ENCODE measurements at places on chromosomes 16 and 17.

DNA sequence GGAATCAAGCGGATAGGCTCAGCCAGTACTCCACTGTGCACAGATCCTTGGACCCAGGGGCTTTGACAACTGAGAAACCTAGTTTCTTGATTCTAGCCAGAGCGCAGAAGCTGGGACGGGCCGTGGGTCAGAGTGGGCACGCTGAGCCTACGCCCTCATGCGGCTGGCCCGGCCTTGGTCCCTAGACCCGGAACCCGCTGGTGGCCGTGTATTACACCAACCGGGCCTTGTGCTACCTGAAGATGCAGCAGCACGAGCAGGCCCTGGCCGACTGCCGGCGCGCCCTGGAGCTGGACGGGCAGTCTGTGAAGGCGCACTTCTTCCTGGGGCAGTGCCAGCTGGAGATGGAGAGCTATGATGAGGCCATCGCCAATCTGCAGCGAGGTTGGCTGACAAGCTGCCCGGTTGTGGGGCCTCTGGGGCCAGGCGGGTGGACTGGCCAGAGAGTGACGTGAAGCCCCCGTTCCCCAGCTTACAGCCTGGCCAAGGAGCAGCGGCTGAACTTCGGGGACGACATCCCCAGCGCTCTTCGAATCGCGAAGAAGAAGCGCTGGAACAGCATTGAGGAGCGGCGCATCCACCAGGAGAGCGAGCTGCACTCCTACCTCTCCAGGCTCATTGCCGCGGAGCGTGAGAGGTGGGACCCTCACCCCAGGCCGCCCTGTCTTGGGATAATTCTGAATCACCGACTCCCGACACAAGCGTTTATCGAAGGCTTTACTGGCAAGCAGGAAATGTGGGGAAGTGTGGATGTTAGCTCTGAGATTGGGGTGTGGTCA, 946 bp downstream of the STUB1 start:
- no peak for DNase-seq

DNA sequence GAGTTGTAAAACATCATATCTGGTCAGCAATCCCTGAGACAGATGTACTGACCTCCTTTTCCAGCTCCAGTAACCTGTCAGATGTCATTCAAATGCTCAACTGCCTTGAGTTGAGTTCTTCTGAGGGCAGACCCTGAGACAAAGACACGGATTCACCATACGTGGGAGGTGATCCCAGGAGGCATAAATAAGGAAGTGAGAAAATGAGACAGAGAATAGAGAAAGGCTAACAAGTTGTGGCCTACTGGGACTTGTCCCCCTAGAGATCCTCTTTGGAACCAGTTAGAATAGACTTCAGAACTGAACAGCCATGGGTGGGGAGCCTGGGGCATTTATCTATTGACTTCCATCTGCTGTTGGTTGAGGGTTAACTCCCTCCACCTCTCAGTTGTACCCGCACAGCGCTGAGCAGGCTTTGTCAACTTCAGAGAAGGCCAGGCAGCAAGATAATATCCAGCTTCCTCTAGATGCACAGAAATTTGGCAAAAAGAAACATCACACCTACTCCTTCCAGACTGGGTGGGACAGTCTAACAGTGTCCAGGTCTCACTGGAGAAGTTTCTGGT, 123.0 kb upstream of the DYNLRB2 start:
- no peak for DNase-seq

DNA sequence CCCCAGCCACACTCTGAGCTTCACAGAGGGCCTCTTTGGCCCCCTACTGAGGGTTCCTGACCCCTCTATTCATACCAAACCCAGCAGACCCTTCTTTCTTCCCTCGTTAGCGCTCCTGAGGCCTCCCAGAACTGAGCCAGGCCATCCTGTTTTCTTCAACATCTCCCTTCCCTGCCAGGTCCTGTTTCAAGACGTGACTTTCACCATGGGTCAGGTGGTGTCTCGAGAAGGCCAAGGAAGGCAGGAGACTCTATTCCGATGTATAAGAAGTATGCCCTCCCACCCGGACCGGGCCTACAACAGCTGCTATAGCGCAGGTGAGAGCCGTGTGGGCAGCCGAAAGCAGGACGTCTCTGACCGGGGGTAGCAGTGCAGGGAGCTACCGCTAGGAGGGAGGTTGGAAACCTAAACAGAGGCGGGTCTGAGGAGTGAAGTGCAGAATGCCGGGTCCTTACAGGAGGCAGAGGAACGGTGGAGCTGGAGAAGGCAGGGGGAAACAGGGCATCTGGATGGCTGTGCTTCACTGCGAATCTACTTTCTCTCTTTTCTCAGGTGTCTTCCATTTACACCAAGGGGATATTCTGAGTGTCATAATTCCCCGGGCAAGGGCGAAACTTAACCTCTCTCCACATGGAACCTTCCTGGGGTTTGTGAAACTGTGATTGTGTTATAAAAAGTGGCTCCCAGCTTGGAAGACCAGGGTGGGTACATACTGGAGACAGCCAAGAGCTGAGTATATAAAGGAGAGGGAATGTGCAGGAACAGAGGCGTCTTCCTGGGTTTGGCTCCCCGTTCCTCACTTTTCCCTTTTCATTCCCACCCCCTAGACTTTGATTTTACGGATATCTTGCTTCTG, 1.3 kb upstream of the SENP3 start:
- DNase-seq, result peak; percentile 78

DNA sequence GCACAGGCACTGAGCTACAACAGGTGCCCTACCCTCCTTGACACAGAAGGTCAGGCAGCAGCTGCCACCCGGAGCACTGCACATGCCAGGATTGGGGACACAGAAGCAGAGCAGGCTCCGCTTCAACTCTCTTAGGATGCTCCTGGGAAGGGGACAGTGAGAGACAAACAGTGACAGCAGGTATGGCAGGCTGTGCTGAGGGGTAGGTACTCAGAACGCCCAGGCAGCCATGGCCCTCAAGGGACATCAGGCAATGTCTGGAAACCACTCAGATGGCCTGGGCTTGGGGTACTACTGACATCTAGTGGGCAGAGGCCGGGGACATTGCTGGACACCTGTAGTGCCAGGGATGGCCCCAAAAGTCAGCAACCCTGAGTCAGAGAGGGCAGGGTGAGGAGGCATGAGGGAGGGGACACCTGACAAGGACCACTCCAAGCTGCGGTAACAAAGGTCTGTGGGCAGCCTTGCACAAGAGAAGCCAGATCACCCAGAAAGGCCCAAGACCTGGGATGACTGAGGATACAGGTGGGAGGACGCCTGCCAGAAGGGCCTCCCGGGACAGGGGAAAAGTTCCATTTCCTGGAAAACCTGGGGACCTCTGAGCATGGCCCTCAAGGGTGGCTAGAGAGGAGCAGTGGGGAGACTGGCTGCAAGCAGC, 21.2 kb downstream of the PEMT start:
- no peak for DNase-seq

DNA sequence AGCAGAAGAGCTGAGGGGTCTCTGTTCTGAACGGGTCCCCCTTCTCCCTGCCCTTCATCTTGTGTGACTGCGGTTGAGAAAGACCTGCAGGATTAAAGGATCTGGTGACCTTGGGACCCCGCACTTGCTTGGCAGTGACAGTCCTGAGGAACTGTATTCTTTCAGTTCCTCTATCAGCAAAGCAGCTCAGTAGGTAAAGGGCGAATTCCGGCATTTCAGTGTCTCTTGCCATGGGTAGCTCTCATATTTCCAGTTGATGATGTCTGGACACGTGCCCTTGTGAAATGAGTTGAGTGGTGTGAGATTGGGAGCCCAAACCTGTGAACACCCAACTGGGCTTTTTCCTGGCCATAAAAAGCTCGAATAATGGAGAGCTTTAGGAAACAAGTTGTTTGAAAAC, 135.7 kb downstream of the PRKCA start:
- DNase-seq, result no peak

DNA sequence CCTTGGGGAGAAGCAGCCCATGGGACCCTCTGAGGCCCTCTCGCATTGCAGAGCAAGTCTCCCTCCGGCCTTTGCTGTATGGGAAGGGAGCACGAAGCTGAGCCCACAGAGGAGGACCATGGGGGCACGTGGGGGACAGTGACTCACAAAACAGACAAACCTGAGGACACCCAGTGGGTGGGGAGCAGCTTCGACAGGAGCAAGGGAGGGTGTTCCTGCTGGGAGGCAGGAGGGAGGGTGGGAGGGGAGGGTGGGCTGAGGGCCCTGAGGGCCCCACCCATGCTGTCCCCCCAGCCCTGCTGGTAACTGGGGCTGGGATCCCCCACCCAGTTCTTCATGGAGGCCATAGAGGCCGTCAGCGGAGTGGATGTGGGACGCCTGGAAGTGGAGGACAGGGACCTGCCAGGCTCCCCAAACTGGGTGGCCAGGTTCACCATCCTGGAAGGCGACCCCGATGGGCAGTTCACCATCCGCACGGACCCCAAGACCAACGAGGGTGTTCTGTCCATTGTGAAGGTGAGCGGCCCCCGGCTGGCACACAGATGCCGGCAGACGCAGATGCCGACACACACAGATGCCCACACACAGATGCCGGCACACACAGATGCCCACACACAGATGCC, 12.5 kb downstream of the SLC22A31 start:
- DNase-seq, result no peak

- no peak for DNase-seq
Measured at GRCh38 chr17:68670967-68671693, 70.0 kb upstream of the FAM20A start.

DNA sequence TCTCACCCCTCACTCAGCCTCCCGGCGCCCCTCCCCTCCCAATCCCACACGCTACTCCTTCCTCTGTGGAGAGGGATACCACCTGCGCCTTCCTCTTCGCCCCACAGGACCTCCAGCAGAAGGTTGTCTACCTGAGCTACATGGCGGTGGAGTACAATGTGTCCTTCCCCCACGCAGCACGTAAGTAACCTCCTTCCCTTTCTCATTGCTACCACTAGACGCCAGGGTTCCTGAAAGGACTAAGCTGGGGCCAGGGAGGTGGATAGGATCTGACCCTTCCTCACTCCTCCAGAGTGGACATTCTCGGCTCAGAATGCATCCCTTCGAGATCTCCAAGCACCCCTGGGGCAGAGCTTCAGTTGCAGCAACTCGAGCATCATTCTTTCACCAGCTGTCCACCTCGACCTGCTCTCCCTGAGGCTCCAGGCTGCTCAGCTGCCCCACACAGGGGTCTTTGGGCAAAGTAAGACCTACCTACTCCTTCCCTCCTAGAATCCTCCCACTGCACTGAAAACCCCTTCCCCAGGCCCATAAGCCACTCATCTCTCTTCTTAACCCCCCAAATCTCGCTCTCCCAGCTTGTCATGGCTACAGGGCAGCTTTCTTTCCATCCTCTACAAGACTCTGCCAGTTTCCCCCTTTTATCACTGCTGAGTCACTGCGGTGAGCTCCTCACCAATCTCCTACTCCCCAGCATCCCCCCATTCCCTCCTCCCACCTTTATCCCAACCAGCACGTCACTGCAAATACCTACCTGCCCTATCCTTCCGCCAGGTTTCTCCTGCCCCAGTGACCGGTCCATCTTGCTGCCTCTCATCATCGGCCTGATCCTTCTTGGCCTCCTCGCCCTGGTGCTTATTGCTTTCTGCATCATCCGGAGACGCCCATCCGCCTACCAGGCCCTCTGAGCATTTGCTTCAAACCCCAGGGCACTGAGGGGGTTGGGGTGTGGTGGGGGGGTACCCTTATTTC, 1.5 kb downstream of the CD68 start:
- no peak for DNase-seq

- DNase-seq, result peak; percentile 60
Measured at GRCh38 chr16:3094289-3095027, 4.6 kb downstream of the ZSCAN10 start.

DNA sequence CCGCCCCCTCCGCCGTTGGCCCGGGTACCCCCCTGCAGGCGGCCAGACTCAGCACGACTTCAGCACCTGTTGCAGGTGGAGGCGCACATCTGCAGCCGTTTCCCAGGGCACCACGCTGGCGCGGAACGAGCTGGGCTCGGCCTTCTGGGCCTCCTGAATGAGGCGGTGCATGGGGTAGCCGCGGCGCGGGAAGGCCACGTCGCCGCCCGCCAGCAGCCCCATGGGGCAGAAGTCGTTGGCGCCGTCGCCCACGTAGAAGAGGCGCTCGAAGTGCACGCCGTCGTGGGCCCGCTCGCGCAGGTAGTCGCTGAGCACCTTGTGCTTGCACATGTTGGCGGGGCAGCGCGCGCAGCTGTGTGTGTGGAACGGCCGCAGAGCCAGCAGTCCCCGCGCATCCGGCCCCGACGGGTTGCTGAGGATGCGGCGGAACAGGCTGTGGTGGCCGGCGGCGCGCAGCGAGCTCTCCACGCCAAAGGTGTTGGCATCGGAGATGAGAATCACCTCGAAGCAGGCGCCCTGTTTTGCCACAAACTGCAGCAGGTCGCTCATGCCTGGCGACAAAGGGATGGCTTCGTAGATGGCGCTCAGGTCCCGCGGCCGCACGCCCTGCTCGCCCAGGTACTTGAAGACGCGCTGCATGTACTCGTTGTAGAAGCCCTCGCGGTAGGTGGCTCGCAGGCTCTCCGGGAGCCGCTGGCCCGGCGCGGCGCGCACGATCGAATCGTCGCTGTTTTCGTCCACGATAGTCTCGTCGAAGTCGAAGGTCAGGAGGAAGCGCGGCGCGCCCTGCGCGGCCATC, 6.2 kb downstream of the PHOSPHO1 start:
- DNase-seq, result peak; percentile 53

DNA sequence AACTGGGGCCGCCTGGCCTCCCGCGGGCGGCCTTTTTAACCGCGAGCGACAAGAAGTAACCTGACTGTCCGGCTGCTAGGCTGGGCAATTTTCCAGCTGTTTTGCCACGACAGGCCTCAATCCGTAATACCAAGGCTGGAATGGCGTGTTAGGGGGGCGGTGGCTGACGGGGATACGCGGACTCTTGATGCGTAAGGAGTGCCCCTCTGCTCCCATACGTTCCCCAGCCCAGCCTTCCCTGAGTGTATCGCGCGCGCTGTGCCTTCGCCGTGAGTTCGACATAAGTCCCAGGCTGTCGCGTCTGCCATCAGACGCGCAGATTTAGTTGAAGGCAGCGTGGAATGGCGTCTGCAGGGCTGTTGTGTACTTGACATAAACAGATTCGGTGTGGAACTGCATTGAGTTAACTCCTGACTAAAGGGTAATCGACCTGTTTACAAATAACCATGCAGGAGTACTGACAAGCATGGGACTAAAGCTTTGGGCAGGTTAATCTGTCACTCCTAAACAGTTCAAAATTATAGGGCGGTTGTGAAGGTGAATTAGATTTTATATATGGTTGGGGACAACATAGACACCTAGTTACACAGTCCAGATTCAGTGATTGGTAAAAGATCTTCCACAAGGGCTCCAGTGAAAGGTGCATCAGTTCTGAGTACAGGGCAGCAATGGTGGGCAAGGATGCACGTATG, 16.6 kb upstream of the ERN1 start:
- peak; percentile 44 for DNase-seq

DNA sequence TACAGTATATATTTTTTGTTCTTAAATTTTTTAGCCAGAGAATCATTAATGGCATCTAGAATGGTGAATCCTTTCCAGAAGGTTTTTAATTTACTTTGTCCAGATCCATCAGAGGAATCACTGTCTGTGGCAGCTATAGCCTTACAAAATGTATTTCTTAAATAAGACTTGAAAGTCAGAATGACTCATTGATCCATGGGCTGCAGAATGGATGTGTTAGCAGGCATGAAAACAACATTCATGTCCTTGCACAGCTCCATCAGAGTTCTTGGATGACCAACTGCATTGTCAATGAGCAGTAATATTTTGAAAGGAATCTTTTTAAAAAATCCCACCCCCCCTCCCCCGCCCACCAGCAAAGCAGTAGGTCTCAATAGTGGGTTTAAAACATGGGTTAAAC, 51.4 kb downstream of the CACNG1 start:
- no peak for DNase-seq
